Left lung (tissue), 14 donors: ENCODE measurements at places on chromosomes 5 and 9.

DNA sequence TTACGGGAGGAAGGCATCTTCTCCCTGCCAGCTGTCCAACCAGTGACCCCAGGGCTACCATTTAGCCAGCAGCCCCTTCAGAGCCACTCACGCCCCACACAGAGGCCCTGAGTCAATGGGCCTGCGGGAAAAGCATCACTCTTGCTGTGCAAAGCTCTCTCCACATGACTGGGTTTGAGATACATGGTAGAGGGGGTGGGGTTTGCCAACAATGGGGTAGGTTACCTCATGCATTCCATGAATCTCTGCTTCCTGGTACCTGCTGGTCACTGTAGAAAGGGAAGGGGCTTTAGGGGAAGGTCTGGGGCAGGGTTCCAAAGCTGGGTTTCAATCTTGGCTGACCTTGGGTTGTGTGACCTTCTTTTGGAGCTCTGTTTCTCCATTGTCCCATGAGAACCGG lies 22.9 kb upstream of the TTLL11 start:
- DNase-seq: no peak

GRCh38 chr5:112703866-112704820 lies 33.5 kb upstream of the APC start:
- no peak for DNase-seq

- no peak for DNase-seq
Measured at GRCh38 chr5:151288180-151288579, 15.4 kb downstream of the SLC36A3 start.

- DNase-seq: no peak
Measured at GRCh38 chr5:127910307-127910956, 173.1 kb upstream of the SLC12A2 start.

DNA sequence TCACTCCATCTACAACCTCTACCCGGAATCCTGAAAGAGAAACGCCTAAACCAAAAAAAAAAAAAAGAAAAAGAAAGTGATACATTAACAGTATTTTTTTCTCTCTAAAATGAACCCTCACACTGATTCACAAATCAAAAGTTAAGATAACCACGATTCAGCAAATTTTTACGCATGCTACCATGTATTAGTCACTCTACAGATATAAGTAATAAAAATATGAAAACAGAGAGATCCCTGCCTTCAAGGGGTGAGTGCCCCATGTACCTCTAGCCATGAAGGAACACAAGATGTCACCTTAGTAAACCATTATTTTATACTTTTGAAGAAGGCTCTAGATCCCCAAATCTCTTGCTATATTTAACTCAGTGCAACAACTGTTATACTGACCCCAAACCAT lies 33.4 kb downstream of the CEMIP2 start:
- no peak for DNase-seq

- DNase-seq: no peak
Measured at GRCh38 chr9:22286661-22287060, 160.0 kb upstream of the DMRTA1 start.

DNA sequence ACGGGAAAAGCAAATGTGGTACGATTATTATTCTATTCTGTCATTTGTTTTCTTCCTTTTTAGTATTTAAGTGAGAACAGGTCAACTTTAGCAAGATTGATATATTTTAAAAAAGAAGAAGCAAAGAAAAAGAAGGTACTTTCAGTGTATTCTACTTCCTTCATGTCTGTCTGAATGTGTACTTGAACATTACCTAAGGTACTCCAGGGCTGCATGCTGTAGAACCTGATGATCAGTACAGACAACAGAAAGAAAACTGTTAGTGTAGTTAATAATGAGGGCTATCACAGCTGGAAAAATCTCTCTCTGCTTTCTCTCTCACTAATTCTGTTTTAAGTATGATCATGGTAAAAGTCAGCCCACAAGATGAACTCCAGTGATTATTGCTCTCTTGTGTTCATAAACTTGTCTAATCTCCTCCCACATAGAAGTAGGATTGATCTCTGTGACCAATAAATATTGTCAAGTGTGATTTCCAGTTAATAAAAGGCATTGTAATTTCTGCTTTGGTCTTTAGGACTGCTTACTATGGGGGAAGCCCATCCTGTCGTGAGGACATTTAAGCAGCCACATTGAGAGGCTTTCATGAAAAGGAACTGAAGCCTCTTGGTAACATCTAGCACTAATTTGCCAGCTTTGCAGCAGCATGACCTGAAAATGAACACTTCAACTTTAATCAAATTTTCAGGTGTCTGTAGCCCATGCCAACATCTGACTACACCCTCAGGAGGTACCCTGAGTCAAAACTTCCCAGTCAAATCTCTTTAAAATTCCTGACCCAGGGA lies 864.0 kb upstream of the ACO1 start:
- DNase-seq: no peak

- no peak for DNase-seq
Measured at GRCh38 chr5:124981901-124982300, 235.5 kb upstream of the ZNF608 start.

DNA sequence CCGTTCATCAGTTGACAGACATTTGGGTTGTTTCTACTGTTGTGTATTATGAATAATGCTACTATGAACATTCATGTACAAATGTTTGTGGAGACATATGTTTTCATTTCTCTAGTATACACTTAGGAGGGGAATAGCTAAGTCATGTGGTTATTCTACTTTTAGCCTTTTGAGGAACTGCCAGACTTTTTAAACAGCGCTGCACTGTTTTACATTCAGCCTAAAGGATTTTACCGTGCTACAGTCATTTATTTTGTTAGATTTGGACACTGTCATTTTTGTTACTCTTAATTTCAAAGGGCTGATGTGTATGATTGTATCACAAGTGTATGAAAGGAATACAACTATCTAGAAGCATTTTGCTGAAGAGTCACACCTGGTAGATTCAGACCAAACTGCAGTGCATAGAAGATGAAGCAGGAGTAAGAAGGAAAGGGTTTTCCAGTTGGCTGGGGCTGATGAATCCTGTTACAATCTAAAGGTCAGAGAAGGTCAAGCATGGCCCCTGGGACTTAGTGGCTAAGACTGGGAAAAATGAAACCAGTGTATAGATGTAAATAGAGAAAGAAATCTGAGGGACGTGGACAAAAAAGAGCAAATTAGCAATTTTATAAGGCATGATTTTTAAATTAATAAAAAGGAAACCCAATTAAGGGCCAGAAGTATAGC lies 509.7 kb downstream of the PSAT1 start:
- DNase-seq: no peak

DNA sequence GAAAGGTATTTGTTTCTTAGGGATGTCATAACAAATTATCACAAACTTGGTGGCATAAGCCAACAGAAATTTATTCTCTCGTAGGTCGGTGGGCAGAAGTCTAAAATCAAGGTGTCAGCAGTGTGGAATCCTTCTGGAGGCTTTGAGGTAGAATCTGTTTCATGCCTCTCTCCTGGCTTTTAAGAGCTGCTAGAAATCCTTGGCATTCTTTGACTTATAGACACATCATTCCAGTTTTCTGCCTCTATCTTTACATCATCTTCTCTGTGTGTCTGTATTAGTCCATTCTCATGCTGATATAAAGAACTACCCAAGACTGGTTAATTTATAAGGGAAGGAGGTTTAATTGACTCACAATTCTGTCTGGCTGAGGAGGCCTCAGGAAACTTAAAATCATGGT lies 488.1 kb upstream of the PAPPA start:
- DNase-seq: no peak

DNA sequence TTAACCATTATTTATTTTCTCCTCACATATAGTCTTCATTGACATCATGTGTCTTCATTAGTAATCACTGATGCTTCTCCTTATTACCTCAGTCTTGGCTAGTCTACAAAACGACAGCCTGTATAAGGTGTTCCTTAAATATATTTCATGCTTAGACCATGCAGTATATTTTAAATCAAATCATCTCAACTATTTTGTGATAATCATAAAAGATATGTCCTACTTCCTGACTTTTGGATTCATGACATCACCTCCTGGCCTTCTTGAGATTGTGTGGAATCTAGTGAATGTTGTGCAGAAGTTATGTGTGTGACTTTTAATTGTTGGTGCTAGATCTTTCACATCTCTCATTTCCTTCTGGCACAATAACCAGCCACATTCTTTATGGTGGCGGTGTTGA lies 1339.3 kb upstream of the C9orf72 start:
- DNase-seq: no peak

GRCh38 chr5:164002628-164003027 lies 497.2 kb downstream of the MAT2B start:
- no peak for DNase-seq

GRCh38 chr5:81334304-81335061 lies 33.1 kb downstream of the ZCCHC9 start:
- no peak for DNase-seq

DNA sequence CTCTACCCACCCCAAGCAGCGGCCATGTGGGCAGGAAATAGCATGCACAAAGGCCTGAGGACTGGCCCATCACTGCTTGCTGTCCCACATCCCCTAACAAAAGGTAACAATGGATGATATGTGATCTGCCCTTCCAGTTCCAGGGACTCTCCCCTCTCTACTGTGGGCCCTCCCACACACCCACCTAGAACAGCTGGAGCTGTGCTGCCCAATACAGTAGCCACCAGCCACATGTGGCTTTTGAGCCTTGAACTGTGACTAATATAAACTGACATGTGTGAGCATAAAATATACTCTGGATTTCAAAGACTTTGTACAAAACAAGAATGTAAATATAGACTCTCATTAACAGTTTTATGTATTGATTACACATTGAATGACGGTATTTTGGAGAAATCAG lies 78.1 kb downstream of the C5orf15 start:
- no peak for DNase-seq

DNA sequence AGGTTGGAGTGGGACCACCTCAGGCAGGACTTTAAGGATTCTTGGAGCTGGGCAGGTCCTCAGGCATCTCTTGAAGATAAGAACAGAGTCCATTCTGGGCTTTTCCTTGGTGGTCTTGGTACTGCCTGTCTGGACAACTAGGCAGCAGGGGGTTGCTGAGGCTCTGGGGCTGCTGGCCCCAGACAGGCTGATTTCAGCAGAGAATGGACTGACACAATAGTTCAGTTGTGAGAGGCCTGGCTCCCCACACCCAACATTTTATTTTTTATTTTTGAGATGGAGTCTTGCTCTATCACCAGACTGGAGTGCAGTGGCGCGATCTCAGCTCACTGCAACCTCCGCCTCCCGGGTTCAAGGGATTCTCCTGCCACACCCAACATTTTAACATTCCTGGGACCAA lies 4.6 kb downstream of the ANGPTL2 start:
- DNase-seq: no peak
